ENCODE measurements at places on chromosomes 12 and 14.
A peak's percentile ranks its signal among the peaks of the same experiment; 100 is the strongest.

GRCh38 chr12:132500142-132500855, 10.3 kb downstream of the FBRSL1 start:
- DNase-seq: no peak

DNA sequence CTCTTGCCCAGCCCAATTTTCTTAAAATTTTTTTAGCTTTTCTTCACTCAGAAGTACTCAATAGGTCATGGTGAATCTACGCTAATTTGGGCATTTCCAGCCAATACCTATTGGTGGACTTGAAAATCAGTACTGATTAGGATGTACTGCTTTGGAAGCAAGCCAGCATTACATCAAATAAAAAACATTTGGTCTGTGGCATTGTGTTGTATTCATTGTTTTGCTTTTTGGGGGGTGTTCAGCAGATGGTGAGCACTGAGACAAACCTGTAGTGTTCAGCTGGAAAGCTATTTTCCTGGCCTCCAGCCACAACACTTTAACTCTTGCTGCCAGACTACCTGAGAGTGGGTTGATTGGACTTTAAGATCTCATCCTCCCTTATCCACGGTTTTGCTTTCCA, 4.0 kb downstream of the MAPKAPK5 start:
- DNase-seq: no peak

DNA sequence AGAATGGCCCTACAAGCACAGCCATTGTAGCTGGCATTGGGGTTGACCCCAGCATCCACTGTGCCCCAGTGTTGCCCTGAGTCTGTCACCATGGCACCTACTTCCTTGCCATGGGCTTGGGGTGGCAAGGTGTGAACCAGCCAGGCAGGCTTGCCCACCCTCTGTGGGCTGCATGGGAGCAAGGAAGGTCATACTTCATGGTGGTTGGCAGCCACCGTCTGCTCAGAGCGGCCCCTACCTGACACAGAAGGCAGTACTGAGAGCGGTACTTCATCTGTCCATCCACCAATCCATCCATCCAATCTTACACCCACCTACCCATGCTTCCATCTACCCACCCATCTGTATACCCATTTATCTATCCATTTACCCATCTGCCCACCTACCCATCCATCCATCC, 160.1 kb downstream of the KIF26A start:
- DNase-seq: no peak

GRCh38 chr12:33721561-33721960, 281.9 kb upstream of the SYT10 start:
- DNase-seq: no peak

GRCh38 chr14:80954687-80955299, 628 bp upstream of the TSHR start:
- peak; percentile 65 for DNase-seq

DNA sequence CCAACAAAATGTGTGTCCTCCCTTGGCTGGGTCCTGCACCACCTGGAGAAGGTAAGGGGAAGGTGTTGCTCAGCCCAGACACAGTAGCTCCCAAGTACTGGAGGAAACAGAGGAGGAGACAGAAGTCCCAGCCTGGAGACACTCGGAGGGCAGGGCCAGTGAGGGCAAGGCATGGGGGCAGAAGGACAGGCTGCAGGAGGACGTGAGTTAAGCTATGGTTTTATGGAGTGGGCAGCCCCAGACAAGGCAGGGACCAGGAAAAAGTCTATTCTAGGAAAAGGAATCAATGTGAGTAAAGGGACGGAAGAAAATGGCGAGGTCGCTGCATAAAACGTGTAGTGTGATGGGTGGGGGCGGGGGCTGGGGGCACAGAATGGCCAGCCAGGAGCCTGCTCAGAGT, 210.1 kb upstream of the DIO3 start:
- DNase-seq: no peak

DNA sequence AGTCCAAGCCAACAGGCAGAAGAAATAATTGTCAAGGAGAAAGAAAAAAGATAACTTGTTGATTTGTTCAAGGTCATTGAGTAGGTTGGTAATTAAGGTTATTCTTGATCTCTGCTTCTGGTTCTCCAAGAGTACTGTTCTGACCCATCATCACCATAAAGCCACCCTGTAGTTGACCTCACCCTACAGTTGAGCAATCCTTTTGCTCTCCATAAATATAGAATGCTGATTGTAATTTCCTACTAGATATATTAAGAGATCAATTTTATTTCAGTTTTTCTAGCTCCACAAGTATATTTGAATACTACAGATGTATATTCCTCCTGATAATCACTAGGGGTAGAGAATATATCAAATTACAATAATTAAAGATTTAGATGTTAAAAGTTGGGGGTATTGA, 350.5 kb upstream of the PDE3A start:
- DNase-seq: no peak

GRCh38 chr14:85572845-85573244, 42.9 kb downstream of the FLRT2 start:
- no peak for DNase-seq

DNA sequence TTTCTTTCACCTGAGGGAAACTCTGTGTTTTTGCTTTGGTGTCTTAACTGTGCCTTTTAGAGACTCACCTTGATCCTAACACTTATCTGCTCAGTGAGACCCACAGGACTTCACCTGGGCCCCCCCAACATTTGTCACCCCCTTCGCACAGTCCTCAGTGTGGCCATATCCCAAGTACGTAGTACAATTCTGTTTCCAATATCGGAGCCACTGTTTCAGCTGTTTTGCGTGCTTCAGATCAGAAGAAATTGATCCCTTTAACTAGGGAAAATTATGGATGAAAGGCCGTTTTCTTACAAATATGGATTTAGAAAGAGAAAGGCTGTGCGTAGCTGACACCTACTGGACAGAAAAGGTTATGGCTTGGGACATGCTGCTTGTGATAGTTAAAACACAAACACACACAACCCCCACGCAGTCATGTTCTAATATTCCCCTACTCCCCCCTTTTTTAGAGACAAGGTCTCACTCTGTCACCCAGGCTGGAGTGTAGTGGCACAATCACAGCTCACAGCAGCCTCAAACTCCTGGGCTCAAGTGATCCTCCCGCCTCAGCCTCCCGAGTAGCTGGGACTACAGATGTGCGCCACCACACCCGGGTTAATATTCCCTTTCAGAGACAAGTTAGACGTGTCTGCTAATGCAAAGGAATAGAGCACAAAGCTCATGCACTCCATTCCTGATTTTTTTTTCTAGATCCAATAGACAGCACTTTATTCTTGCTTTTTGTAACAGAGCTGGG, 3.6 kb upstream of the SLC7A8 start:
- DNase-seq: peak; percentile 35

DNA sequence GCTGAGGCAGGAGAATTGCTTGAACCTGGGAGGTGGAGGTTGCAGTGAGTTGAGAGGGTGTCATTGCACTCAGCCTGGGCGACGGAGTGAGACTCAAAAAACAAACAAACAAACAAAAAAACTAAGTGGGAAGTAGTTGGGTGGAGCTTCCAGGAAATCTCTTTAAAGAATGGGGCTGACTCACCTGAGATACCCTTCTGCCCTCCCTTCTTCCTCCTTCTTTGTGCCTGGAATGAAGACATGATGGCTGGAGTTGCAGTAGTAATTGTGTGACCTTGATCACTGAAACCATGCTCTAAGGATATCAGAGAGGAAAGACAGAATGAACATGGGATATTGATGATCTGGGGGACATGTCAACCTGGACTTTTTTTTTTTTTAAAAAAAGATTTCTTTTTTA, 87.6 kb upstream of the MED13L start:
- no peak for DNase-seq

DNA sequence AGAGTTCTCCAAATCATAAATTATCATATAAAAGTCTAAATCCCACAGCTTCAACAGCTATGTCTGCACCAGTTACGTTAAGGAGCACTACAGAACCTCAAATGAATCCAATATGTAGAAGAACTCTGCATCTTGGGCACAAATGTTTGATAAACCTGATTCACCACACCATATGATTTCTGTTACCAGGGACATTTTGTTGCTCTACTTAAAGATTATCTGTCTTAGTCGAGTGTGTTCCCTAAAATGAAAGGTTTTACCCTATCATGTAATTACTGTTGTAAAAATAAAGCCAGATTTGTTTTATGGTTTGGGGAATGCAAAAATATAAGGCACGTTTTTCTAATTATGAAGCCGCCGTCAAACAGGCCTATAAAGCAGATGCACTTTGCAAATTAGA, 363.1 kb downstream of the EGLN3 start:
- DNase-seq: no peak

DNA sequence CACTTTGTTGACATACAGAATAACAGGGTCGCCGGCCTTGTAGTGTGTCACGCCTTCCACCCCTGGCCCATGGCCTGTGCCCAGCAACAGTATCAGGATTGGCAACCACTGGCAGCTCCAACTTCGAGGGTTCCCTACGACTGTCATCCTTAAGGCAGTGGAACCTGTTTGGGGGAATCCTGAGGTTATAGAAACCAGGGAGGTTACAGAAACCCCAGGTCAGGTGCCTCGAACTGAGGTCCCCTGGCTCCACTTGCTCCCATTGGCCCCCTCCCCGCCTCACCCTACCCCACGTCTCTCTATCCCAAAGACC, 412 bp downstream of the TM9SF1 start:
- no peak for DNase-seq

DNA sequence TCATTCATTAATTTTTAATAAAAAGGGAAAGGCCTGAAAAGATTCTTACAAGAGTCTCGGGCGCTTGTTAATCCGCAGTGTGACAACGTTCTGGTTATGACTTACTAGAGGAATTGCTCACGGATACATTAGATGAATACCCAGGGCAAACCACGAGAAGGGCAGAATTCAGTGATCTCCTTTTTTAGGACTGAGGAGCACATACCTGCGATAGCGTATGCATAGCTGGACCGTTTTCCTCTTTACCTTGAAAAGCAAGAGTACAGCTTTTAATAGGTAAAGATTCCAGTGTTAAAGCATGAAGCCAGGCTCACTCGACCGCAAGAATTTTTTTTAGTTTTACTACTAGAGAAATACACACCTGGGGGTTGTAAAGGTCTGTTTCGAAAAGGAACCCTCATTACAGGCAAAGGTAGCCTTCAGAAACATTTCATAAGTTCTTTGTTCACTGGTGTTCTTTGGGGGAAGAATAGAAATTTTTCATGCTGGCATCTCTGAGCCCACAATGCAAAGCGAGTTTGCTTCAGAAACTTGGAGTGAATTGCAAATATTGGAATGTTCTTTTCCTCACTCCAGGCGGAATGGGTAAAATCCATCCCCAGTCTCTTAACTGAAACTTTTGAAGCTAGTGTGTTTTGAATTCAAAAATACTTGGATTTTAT, 953 bp downstream of the MAPK1IP1L start:
- DNase-seq: no peak

DNA sequence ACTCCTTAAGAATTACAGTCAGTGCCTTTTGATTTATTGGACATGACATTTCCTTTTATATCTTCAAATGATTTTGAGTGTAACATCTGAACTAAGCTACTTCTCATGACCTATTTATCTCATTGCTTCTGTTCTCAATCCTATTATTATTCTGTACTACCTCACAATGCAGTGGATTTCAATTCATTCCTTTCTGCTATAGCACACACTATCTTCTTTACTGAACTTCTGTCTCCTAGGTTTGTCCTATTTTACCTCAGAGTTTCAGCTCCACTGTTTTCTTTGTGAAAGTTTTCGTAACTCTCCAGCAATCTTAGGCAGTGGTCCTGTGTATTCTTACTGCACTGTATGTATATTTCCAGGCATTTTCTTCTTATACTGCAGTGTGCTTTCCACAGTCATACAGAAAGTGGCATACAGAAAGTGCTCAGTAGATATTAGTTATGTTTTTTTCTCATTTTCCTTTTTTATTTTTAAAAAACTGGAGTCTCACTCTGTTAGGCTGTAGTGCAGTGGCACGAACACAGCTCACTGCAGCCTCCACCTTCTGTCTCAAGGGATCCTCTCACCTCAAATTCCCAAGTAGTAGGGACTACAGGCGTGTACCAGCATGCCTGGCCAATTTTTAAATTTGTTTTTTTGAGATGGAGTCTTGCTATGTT, 368.6 kb upstream of the RGS6 start:
- DNase-seq: no peak

GRCh38 chr14:94480809-94481208, 4.8 kb upstream of the SERPINA9 start:
- DNase-seq: no peak

GRCh38 chr12:115423546-115423987, 739.6 kb upstream of the TBX3 start:
- DNase-seq: no peak

DNA sequence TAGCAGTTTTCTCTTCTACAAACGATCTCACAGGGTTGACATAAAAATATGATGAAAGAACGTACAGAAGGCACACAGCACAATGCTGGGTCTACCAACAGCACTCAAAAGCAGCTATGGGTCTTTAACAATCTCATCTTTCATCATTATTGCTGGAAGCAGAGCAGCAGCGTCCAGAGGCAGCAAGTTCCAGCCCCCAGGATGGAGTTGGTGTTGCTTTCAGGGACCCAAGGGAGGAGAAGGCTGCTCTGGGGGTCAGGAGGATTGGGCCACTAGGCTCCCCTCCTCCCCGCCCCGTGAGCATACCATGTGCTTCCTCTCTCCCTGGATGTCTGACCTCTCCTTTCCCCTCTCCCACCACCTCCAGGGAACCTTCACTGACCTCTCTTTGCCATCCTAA, 13.3 kb downstream of the KCTD10 start:
- no peak for DNase-seq

DNA sequence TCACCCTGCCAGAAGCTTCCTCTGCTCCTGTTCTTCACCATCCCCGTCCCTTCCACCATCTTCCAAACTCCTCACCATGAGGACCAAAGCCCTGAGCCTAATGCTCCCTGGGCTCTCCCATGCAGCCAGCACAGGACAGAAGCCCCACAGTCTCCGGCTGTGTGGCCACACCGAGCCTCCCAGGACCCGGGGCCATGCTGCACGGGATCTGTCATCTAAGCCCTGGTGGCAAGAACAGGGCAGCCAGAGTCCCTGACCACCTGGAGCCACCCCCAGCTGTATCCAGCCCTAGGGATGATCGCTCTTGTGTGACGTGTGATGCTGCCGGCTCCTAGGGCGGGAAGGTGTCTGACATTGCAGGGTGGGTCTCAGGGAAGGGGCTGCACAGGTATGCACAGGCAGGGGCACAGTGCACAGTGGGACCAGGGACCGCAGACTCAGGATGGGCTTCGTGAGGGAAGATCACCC, 8.1 kb downstream of the TMEM179 start:
- DNase-seq: no peak

- DNase-seq: no peak
Observed at GRCh38 chr14:89425931-89426330, 8.9 kb upstream of the FOXN3 start.

DNA sequence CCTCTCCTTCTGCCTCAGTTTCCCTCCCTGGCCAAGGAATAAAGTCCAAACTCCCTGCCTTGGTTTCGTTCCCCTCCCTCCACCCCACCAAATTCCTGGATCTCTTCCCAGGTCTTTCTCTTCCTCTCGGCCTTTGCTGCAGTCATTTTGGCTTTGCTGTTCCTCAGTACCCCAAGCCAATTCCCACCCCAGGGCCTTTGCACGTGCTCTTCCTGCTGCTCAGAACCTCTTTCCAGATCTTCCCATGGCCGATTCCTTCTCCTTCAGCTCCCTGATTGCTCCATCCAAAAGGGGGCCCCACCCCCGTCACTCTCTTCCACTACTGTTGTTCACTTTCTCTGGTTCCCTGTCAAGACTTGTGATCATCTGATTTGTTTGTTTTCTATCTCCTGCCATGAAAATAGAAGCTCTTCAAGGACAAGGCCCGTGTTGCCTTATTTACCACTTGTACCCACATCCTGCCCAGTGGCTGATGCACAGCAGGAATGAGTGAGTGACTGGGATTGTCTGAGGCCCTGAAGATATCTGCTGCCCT, 3.1 kb downstream of the HNF1A start:
- no peak for DNase-seq

Measured in hematopoietic multipotent progenitor cell treated with erythropoietin and hydrocortisone succinate and interleukin-3 and kit ligand, for 15 days (in vitro differentiated cells).